ENCODE measurements at places on chromosomes 2 and 18.

- DNase-seq: no peak
These were observed 11.1 kb upstream of the SATB2 start for GRCh38 chr2:199468561-199469513.

DNA sequence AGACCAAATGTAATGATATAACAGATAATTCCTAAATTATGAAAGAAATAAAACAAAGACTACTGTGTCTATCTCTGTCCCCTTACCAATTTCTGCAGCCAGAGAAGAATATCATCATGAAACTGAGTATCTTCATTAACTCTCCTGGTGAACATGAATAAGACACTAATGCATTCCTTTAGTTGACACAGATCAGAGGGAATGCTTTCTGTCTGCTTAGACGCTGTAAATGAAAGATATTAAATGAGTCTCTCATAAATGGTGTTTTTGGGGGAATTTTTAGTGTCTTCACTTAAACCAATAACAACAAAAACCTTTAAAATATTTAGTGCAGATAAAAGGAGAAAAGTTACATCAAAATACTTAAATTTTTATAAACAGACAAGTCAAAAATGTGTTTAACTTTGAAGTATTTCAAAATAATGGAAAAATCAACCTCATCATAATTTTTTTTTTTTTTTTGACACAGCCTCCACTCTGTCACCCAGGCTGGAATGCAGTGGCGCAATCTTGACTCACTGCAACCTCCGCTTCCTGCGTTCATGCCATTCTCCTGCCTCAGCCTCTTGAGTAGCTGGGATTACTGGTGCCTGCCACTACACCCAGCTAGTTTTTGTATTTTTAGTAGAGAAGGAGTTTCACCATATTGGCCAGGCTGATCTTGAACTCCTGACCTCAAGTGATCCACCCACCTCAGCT, 16.0 kb downstream of the EPG5 start:
- no peak for DNase-seq

GRCh38 chr18:12154361-12154760, 60.7 kb downstream of the ANKRD62 start:
- no peak for DNase-seq

- no peak for DNase-seq
These were observed 330.0 kb upstream of the PKDCC start for GRCh38 chr2:41717839-41718238.

DNA sequence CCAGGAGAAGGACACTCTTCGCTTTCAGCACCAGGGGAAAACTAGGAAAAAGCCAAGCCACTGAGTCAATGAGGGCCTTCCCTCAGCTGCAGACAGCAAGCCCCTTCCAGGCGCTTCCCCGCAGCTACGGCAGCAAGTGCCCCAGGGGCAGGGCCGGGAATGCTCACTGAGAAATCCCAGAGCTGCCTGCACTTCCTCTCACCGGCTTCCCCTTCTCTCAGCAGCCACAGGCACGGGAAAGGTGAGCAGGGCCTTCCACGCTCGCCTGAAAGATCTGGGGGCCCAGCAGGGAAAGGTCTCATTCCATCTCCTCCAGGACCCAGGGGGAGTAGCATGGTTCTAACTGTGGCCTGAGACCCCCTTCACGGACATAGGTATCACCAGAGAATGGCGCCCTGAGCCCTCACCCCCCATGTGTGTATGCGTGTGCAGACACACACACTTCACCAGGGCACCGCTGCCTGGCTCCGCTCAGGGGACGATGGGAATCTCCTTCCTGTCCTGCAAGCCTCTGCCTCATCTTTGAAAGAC, 29.6 kb upstream of the FOSL2 start:
- DNase-seq: no peak

DNA sequence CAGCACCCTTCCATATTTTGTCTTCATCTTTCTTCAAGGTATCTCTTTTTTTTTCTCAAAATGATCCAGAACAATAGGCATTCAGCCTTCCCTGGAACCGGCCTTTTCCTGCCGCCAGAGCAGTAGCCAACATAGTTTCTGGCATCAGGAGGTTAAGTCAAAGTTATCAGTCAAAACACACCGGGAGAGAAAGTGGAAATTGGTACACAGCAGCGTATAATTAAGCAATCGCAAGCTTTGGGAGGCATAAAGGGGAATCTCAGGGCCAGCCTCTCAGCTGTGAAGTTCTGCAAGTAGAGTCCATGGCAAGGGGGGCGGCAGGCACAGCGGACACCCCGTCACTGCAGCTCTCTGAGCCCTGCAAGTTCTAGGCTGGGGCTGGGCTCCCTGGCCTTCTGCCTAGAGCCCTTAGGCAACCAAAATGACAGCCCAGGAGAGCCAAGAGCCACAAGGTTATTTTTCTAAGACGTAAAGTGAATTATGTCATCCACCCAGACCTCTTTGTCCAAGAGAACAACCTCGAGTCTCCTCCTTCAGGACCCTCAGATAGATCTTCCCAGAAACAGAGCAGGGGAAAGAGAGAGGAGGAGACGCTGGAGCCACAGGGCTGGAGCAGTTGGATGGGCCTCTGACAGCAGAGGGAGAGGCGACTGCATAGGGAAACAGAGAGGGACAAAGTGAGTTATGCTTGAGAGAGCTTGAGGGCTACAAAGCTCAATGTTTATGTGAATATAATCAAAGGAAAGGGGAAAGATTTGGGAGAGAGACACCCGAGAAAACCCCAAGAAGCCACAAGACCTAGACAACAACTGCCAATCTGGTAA, 114.7 kb downstream of the BCL2L11 start:
- no peak for DNase-seq

DNA sequence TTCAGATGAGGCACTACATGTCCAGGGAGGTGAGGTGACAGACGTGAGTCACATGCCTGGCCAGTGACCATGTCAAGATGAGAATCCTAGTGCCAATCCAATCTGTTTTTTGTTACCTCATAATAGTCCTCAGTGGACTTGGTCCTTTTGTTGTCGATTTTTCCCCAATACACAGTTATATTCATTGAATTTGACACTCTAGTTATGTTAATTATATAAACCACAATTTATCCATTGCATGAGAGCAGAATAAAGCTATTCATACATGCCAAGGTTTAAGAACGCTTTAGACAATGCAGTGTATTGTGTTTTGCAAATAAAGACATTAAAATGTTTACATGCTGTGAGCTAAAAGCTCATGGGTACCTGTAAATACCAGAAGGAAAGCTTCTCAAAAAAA, 21.6 kb upstream of the TMEFF2 start:
- DNase-seq: no peak

DNA sequence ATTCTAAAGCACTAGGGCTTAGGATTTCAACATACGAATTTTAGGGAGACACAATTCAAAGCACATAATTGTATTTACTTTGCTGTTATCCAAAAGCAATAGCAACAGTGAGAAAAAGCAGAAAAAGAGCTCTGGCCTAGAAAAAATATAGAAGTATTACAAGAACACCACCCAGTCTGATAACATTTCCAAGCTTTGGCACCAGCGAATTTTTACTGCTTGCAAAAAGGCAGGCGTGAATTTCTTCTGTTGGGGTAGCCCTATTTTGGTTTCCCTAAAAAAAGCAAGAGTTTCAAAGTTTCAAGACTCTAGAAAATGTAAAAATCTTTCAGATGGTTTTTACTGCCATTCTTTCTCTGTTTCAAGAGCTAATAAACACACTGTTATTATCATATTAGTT, 292.7 kb downstream of the DPP10 start:
- no peak for DNase-seq

- no peak for DNase-seq
These were observed 589 bp upstream of the DAW1 start for GRCh38 chr2:227870710-227871374.

DNA sequence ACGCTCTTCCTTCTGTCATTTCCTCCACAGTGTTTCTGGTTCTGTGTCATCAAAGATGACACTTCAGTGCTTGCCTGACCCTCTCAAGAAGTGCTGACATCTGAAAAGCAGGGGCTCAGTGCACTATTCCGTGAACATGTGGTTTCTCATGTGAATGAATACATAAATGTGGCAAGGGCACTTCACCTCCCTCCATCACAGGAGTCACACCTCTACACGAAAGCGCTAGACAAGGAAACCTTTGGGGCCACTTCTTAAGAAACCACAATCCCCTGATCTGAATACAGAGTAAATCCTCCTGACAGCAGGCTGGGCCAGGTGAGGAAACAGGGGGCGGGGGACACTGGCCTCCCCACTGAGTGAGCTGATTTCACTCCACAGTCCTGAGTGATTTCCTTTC, 145.8 kb upstream of the ACAA2 start:
- no peak for DNase-seq

DNA sequence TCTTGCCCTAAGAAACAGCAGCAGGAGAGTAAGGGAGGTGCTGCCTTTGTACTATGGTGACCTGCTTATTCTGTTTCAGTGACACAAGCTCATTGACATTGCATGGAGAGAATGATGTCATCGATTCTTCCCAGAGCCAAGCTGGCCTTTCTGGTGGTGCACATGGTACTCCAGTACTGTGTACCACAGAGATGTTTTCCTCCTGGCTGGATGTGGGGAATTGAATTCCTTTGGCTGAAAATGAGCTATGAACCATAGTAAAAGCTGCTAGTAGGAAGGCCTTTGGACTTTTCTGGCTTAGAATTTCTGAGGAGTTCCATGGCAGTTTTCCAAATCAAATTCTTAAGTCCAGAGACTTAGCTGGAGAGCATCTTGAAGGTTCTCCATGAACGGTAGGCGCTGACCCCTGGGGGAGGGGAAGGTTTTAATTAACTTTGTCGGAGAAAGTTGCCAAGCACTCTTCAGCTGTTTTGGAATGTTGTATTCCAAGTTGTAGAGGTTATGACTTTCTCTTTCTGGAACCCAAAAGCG, 17.1 kb upstream of the B3GNT2 start:
- no peak for DNase-seq

- DNase-seq: no peak
These were observed 18.0 kb upstream of the AP1S3 start for GRCh38 chr2:223855426-223855825.

- no peak for DNase-seq
These were observed 26.6 kb downstream of the TWSG1 start for GRCh38 chr18:9361191-9361590.

DNA sequence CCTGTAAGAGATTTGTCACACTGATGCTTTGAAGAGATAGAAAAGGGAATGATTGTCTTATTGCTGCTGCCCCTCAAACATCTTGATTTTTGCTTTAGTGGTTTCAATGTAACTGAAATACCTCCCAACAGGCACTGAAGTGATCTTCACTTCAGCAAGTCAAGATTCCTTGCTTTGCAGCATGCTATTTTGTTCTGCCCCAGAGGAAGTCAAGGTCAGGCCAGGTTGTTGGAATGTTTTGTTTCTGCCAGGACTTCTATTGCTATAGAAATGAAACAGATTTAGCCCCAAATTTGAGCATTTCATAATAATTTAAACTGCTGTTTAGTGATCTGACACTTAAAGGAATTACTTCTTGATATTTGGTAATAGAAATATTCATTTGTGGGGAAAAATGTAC, 277.6 kb downstream of the ZNF804A start:
- no peak for DNase-seq

- no peak for DNase-seq
These were observed 57.6 kb downstream of the BCL2L11 start for GRCh38 chr2:111178296-111178695.

DNA sequence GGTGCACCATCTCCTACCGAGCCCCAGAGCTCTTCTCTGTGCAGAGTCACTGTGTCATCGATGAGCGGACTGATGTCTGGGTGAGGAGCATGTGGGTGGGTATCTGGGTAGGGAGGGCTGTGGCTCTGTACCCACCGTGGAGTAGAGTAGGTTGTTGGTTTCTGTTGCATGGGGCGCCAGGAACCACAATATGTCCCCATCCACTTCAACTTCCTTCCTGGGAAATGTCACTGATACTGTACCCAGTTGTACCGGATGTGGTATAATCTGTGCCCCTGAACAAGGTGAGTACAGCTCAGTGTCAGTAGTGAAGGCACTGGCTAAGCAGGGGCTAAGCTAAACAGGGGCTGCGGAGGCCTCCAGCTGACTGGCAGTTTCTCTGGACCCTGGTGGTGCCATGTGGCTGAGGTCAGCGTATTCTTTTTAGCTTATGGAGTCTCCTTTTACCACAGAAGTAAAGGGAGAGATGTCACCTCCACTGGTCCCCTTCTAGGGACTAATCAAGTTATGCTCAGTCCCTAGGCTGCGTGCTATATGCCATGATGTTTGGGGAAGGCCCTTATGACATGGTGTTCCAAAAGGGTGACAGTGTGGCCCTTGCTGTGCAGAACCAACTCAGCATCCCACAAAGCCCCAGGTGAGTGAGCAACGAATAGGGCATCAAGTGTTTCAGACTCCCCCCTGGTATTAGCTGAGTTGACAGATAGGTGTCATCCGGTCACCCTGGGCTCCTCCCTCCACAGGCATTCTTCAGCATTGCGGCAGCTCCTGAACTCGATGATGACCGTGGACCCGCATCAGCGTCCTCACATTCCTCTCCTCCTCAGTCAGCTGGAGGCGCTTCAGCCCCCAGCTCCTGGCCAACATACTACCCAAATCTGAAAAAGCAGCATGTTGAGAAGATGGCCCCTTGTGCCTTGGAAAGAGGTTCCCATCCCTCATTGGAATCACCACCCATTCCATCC, 2.7 kb downstream of the STK16 start:
- no peak for DNase-seq

DNA sequence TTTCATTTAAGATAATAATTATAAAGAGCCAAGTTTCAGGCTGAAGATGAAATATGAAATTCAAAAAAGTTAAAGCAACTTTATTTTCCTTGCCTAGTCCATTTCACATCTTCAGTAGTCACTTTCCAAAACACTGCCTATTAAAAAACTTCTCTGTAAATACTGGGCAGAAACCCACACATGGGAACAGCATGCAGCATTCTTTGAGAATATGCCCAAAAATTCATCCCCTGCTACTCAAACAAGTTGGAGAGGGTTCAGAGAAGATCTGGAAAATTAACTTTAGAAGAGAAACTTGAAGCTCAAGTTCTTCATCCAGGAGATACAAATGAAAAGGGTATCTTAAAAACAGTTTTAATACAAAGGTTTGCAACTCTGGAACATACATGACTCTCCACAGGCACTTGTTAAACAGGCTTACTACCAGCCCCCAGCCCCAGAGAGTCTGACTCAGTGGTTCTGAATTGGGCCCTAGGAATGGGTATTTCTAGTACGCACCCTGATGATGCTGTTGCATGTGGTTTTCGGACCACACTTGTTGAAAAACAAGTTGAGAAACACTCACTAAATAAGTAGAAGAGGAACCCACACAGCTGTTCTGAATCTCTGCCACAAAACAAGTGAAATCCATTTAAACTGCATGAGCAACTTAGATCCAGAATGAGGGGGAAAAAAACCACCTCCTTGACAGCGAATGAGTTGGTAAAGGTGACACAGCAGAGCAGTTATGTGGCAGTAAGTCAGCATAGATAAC, 329.1 kb downstream of the SATB2 start:
- no peak for DNase-seq

Data from cerebellar nuclear complex (tissue), 1 donor.